Left lobe of liver (tissue), 2 donors: ENCODE measurements at places on chromosomes 2 and 18.
A peak's percentile ranks its signal among the peaks of the same experiment; 100 is the strongest.

DNA sequence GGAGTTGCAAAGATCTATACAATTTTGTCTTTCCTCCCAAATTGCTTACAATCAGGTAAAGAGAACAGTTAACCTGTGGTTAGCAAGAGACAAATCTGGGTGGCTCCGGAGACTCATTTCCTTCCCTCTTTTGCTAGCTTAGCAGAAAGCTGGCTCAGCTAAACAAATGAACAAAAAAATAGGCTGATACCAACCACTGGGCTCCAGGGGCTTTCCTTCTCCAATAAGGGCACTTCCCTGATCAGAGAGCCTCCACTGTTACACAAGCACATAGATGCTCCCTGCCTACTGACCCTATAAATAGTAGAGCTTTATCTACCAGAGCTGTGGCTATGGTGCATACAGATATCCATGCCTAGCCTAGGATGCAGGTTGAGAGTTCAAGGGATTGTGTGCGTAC is 90.1 kb upstream of the ARL5A start:
- DNase-seq = no peak

DNA sequence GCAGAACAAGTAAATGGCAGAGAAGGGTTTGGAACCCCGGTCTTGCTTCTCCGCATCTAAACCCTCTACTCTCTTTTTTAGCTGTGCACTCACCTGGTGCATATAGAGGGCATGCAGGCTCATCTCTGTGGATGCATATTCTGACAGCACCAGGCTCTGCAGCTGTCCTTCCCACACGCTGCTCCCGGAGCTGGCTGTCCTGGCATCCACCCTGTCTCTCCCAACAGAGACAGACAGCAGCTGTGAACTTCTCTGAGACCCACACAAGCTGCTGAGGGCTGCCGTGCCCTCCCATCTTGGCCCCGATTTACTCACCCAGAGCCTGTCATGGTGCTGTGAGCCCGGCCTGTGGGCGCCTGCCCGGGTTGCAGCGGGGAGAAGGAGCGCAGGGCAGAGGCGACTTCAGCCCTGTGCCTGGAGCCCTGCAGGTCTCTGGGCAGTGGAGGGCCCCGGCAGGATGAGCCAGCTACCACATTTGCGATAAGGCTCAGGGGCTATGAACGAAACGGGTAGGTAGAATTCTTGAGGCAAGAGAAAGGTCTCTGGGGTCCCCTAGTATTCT is 3.3 kb upstream of the ABCB6 start:
- no peak for DNase-seq

- no peak for DNase-seq
These were observed 43.6 kb downstream of the NOL10 start for GRCh38 chr2:10646153-10646552.

DNA sequence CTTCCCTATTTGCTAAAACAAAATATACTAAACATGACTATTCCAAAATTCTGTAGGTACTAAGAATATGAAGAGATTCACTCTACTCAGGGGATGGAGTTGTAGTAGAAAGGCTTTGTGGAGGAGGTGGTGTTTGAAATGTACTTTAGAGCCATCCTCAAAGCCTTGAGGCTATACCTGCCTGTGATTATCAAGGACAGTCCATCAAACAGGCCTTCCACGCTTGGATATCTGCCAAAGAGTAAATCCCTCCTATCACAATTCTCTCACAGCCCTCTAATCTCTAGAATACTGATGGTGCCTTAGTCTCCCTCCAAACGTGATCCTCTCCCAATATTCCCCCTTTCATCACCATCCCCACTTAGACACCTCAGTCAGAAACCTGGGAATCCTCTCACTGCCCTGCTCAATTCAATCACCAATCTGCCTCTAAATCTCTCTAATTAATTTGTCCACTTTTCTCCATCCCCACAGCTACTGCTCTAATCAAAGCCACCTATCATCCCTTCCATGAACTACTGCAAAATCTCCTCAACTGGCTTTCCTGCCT is 13.1 kb downstream of the SOS1 start:
- DNase-seq = no peak

DNA sequence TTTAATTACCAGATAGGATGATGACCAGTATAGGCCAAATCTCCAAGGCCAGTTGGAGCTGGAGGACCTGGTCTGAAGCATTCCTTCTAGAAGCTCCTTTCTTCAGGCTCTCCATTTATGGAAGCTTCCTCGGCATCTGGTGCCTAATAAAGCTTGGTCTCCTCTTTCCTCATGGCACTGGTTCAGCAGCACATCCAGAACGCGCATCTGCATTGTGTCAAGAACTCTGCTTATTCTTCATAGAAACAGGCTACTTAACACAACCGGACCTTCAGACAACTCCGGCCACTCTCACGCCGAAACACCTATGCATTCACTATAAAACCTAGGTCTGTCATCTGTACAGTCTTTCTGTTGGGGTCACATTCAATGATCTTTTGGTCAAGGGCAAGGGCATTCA is 99.8 kb downstream of the COL6A3 start:
- no peak for DNase-seq

DNA sequence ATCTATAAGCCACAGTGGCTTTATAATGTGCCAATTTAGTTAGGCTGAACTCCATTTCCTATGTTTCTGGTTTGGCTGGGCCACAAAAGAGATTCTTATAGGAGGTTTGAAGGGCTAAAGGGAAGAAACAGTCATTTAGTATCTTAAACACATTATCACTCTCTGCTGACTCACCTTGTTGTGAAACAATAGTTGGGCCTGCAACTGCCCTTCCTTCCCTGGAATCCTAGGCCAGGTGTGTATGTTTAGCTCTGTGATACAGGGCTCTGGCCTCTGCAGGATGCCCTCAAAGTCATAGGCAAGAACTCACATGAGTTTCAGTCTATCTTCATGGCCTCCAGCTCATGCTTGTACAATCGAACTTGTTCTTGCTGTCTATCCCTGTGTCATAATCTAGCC is 400.0 kb upstream of the CELF4 start:
- no peak for DNase-seq

- DNase-seq = peak; percentile 93
These were observed 29.2 kb downstream of the EPAS1 start for GRCh38 chr2:46326231-46326980.

- DNase-seq = peak; percentile 21
These were observed 236.4 kb downstream of the ALPK2 start for GRCh38 chr18:58392324-58393000.

GRCh38 chr2:29123617-29124349 is 8.6 kb downstream of the CLIP4 start:
- no peak for DNase-seq
